Fibroblast of the conjunctiva (primary cell): ENCODE measurements at places on chromosomes 16 and 17.
A peak's percentile ranks its signal among the peaks of the same experiment; 100 is the strongest.

GRCh38 chr16:30760001-30760559 lies 1.8 kb downstream of the CFAP119 start:
- no peak for DNase-seq

GRCh38 chr17:82823004-82823403 lies 16.8 kb downstream of the ZNF750 start:
- no peak for DNase-seq

DNA sequence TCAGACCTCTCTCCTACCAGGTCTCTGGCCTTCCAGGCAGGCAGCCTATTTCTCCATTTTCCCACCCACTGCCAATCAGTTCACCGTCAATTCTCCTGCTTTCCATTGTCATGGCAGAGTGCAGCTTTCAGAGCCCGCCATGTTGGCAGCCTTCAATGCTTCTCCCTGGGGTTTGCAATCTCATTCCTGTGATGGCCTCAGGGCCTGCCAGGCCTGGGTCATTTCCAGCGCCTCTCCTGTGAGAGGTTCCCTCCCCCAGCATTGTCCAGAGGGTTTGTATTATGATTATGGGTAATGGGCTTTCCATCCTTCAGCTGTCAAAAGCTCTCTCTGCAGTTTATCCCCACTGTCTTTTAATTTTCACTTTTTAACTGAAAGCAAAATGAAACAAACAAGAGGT lies 716.6 kb upstream of the CDH8 start:
- DNase-seq, result no peak

DNA sequence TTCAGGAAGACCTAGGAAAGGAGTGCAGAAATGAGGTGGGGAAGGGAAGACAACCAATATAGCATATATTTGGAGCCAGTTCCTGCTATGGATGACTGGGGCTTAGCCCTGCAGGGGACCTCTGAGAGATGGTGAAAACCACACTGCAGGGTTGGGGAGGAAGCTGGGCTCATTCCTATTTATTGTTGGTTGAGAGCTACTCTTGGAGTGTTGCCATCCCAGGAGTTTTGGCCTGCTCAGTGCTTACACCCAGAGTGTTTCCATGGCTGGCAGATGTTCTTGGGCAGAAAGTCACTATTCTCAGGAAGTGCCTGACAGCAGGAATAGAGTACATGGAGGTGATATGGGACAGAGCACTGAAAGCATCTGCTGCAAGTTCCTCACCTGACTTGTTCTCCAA lies 145.8 kb downstream of the SPACA3 start:
- DNase-seq, result no peak

GRCh38 chr16:53745086-53745485 lies 41.1 kb downstream of the FTO start:
- peak; percentile 30 for DNase-seq

DNA sequence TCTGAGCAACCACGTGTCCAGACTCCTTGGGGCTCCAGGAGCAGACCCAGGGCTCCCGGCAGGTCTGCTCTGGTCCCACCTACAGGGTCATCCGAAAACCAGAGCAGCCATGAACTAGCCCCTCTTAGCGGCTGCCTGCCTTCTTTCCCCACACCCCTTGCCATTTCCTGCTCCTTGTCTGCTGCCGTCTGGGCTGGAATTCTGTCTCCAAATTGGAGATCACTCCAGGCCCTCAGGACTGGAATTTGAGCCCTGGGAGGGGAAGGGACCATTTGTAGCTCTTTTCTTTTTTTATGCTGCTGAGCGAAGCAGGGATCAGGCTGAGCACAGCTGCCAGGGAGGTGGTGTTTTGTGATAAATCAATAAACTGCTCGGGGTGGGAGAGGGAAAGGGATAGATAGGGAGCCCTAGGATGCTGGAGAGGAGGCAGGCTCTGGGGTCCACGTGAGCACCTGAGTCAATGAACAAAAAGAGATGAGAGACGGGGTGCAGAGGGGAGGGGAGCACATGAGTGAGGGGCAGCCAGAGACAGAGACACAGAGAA lies 257.5 kb downstream of the ENGASE start:
- no peak for DNase-seq

DNA sequence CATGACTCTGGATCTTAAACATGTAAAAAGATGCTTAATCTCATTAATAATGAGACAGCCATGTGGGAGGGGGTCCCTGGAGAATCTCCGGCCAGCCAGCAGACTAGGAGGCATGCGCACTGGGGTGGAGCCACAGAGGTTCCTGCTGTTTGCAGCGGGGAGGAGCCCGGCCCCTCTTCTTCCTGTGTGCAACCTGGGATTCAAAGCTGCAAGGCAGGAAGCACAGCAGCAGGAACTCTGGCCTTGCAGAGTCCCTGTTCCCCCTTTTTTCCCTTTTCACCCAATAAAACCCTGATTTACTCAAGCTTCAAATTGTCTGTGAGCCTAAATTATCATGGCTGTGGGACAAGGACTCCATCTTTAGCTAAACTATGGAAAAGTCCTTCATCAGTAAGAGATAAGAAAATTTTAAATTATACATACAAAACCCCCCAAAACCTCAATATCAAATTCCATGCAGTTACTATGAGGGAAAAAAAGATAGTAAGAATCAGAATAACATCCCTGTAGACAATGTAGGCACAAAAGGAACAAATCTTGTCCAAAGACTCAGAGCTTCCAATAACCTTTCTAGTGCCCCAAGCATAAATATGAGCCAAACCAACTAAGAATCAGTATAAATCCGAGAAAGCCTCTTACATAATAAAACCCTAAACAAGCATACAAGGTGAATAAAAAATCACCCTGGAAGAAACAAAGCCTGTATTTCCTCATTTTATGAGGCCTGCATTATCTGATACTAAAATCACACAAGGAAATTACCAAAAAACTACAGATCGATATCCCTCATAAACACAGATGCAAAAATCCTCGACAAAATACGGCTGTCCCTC lies 12.1 kb downstream of the CFDP1 start:
- peak; percentile 51 for DNase-seq

DNA sequence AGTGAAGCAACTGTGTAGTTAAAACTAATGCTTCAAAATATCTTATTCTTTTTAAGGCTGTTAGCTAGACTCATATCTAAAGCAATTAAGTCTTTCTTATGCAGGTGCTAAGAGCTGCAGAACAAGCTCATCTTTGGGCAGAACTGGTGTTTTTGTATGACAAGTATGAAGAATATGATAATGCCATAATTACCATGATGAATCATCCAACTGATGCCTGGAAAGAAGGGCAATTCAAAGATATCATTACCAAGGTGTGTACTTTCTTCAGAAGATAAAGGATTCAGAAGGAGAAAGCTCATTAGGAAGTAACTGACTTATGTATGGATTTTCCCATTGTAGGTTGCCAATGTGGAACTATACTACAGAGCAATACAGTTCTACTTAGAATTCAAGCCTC lies 23.9 kb downstream of the PTRH2 start:
- no peak for DNase-seq

DNA sequence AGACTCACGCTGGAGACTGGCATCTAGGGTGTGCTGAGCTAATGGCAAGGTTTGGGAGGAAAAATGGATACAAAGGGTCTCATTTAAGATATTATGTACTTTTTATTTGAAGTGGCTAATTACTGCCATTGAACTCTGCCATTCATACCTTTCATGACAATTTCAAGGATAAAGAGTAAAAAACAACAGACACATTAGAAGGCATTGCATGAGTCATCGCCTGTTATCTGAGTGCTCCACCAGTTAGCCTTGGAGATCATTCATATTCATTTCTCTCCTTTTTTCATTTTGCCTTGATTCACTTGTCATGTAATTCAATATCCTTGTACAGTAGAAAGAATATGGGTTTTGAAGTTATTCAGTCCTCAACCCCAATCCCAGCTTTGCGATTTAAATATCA lies 109.5 kb downstream of the CDH8 start:
- DNase-seq, result no peak

DNA sequence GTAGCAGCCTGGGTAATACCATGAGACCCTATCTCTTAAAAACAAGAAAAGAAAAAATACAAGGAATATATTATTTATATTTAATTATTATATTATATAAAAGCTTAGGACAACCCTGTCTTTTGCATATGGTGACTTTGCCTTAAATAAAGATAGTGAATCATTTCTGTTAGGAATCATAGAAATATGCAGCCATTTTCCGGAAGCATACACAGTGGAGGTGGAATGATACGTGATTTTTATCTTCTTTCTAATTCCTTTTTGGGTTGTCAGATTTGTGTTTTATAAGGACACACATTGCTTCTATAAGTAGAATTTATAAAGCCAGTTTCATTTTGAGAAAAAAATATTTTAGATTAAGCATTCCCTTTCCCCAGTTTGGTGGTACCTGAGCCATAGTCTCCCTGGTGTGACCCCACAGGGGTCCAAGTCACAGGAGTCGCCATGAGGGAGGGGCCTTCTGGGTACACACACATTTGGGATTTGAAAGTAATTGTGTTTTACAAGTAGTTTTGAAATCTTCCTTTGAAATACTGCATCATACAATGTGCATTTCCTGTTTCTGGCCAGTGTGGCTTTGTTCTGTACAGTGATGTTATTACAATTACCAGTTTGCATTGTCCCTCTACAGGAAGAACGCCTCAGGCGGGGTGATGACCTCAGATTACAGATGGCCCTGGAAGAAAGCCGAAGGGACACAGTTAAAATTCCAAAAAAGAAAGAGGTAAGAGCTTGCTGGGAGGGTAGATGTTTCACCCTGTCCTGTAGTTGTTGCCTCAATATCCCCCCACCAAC lies 50.9 kb downstream of the B9D1 start:
- no peak for DNase-seq

DNA sequence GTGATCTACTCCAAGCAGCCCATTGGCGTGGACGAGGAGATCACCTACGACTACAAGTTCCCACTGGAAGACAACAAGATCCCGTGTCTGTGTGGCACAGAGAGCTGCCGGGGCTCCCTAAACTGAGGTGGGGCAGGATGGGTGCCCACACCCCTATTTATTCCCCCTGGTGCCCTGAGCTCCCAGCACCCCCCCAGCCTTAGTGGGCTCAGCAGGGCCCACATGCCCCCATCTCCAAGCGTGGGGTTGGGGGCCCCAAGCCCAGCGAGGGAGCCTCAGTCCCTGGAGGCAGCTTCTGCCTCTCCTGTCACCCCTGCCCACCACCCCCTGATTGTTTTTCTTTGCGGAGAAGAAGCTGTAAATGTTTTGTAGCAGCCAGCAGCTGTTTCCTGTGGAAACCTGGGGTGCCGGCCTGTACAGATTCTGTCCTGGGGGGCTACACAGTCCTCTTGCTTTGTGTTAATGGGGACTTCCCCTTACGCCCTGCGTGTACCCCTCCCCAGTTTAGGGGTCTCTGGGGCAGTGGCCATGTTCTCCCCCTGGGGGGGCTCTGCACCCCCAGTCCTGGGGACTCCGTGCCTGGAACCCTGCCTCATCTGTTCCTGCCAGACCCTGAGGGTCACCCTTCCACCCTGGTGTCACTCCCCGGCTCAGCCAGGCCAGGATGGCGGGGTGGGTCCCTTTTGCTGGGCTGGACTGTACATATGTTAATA lies 953 bp upstream of the HSD3B7 start:
- no peak for DNase-seq

GRCh38 chr17:46720408-46720807 lies 98.1 kb downstream of the WNT3 start:
- no peak for DNase-seq

GRCh38 chr16:9813665-9814064 lies 368.6 kb downstream of the GRIN2A start:
- DNase-seq, result no peak

DNA sequence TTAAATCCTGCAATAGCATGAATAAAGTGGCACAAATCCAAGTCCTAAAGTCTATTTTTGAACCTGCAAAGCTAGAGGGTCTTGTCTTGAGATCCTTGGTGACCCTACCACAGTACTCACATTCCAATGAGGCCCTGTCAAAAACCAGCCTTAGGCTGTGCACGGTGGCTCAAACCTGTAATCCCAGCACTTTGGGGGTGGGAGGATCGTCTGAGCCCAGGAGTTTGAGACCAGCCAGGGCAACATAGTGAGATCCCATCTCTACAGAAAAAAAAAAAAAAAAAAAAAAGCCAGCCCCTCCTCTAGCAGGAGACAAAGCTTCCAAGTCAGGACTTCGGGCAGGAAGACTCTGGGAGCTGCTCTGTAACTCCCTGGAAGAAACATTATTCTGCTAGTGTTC lies 16.3 kb downstream of the CYTH1 start:
- no peak for DNase-seq

GRCh38 chr16:26768385-26769010 lies 298.2 kb upstream of the C16orf82 start:
- no peak for DNase-seq

GRCh38 chr17:37827905-37828650 lies 83.2 kb upstream of the HNF1B start:
- no peak for DNase-seq

GRCh38 chr17:66412857-66413558 lies 110.6 kb downstream of the PRKCA start:
- no peak for DNase-seq

GRCh38 chr17:73292031-73292531 lies 19.7 kb downstream of the CDC42EP4 start:
- DNase-seq, result no peak

GRCh38 chr17:73593249-73593965 lies 50.8 kb downstream of the SDK2 start:
- DNase-seq, result no peak

DNA sequence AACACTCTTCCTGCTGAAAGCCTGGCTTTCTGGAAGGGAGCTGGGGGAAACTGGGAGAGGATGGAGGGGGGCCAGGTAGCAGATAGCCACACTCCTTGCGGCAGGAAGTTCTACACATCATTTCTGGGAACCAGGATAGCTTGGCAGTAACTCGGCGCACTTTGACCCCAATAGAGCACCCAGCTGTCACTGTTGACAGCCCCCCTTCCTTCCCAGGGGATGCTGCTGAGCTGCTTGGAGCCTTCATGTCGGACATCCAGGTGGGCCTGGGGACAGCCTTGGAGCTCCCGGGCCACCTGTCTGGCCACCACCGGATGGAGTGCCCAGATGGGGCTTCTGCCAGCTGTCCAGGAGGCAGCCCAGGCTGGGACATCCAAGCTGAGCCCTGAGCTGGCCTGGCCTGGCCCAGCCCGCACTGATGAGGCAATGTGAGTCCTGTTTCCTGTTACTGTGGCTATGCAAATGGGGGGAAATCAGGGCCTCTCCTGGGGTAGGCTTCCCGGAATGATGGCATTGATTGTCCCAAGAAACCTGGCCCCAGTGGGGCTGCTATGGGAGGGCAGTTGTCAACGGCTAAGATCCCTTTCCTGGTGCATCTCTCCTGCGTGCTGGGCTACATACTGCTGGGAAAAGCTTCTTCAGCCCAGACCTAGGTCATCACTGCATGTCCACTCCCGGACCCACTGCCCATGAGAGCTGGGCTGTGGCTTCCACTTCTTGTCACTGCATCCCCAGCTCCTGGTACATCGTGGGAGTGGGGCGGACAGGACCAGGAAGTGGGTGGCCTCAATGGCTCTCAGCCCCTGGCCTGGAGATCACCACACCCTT lies 50.0 kb downstream of the SOCS1 start:
- DNase-seq, result no peak
